D341Med (cell line): ENCODE measurements at places on chromosomes 11 and 22.

DNA sequence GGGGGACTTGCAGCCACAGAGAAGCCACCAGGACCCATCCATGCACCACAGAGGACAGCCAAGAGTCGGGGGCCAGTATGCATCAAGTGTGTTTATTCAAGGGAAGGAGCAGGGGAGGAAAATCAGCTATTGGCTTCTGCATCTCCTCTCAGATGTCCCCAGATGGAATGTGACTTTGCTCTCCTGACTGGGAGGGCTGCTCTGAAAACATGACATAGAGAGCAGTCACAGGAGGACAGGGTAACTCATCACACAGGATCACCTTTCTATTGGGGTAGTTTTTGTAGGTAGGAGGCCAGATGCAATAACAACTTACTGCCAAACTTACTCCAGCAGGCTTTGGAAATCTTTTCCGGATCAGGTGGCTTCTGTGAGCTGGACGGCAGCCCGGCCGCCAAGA lies 121.0 kb upstream of the OPCML start:
- DNase-seq, result no peak

GRCh38 chr22:37267135-37267587 lies 15.1 kb upstream of the CYTH4 start:
- peak; percentile 86 for DNase-seq

- peak; percentile 8 for DNase-seq
Measured at GRCh38 chr22:49408102-49408836, 419.4 kb downstream of the BRD1 start.

DNA sequence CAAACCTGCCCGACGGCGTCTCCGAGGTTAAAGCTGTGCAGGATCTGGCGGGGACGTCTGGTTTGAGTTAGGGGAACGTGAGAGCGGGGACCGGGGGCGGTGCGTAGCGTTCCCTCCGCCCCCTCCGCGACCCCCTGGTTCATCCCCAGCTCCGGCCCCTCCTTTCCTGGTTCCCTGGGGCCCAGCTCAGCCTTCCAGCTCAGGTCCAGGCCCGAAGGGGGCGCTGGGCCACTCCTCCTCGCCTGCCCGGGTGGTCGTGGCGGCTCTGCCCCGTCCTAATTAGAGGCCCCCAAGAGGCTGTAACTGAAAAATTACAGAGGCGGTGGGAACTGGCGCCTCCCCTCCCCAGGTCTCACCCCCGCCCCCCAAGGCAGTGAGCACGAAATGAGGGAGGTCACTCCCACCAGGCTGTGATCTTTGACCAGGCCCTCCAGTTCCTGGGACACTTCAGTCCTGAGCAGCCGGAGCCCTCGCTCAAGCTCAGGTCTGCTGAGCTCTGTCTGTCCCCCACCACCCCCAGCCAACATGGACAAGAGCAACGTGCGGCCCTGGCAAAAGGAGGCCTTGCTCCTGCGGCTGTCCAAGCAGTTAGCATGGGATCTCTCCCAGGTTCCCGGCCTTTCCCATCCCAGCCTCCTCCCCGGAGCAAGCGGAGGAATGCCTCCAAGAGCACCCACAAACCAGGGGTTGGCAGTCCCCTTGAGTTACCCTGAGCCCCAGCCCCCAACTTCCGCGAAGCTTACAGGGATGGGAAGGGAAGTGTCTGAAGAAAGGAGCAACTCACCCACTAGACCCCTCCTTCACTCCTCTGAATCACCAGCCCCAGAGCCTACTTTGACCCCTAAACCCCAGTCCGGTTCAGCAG lies 3.3 kb downstream of the CD248 start:
- peak; percentile 75 for DNase-seq

GRCh38 chr11:47591764-47592163 lies 2.4 kb downstream of the C1QTNF4 start:
- DNase-seq, result no peak

DNA sequence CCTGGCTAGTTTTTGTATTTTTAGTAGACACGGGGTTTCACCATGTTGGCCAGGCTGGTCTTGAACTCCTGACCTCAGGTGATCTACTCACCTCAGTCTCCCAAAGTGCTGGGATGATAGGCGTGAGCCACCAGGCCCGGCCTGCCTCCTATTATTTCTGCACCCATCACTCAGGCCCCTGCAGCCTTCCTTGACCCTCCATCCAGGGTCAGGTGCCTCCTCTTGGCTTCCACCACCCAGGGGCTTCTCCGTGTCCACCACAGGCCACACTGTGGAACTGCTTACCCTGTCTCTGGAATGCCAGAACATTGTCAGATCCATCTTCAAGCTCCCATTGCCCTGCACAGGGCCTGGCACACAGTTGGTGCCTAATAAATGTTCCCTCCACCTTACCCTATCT lies 75.4 kb upstream of the RTL6 start:
- DNase-seq, result no peak

DNA sequence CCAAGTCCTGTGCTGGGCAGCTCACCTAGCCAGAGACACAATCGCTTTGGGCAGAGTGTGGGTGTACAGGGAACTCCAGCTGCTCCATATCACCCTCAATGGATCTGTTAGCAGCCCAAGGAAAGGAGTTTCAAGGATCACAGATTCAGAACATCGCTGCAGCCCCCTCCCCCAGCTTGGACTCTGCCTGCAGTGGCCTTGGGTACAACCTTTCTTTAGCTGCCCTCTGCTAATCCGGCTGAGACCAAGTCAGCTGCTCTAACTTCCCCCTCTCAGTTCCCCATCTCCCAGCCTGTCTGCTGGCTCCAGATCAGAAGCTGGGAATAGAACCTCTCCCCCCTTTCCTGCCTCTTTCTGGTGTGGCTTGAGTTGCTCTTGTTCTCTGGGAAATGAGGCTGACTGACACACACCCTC lies 1.3 kb downstream of the TMEM86A start:
- no peak for DNase-seq

DNA sequence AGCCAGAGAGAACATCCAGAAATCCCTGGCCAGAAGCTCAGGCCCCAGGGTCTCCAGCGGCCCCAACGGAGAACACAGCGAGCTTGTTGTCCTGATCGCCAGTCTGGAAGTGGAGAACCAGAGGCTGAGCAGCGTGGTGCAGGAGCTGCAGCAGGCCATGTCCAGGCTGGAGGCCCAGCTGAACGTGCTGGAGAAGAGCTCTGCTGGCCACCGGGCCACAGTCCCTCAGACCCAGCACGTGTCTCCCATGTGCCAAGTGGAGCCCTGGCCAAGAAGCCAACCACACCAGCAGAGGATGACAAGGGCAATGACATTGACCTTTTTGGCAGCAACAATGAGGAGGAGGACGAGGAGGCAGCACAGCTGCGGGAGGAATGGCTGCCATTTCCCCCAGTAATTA lies 20.6 kb upstream of the SCGB1D1 start:
- no peak for DNase-seq

DNA sequence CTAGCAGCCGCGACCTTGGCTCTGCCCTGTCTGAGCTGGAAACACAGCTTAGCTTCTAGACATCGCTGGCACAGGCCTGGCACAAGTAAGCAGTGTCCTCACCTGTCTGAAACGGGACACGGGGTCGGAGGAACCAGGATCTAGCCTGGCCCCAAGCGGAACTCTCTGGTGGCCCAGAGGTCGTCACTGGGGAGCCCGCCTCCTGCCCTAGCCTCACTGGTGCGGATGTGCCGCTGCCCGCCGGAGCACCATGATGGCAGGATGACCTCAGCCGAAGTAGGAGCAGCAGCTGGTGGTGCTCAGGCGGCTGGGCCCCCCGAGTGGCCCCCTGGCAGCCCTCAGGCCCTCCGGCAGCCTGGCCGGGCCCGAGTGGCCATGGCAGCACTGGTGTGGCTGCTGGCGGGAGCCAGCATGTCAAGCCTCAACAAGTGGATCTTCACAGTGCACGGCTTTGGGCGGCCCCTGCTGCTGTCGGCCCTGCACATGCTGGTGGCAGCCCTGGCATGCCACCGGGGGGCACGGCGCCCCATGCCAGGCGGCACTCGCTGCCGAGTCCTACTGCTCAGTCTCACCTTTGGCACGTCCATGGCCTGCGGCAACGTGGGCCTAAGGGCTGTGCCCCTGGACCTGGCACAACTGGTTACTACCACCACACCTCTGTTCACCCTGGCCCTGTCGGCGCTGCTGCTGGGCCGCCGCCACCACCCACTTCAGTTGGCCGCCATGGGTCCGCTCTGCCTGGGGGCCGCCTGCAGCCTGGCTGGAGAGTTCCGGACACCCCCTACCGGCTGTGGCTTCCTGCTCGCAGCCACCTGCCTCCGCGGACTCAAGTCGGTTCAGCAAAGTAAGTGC lies 871 bp downstream of the SLC35E4 start:
- no peak for DNase-seq

DNA sequence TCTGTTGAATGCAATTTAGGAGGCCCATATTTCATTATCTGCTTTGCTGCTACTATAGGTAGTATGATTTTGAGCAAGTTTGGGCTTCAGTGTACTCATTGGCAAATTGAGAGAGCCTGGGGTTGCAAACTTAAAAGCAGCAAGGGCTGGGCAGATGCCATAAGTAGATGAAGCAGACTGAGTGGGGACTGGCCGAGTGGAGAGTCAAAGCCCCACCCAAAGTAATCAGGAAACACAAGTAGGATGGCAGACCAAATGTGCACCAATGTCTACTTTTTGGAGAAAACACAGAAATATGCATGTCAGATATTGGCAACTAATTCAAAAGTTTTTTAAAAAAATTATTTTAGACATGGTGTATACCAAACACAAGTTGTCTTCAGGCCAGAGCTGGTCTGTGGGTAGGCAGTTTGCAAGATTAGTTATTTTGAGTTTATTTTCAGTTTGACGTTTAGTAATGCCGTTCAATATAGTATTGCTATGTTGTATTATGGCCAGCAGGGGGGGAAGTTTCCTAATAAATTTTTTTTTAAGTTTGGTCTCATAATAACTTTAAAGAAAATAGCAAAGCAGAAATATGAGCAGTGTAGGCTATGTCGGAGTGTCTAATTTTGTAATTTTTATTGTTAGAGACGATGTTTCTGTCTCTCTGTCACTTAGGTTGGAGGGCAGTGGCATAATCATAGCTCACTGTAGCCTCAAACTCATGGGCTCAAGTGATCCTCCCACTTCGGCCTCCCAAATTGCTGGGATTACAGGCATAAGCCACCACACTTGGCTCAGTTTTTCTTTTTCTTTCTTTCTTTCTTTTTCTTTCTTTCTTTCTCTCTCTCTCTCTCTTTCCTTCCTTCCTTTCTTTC lies 105.1 kb downstream of the HIPK3 start:
- DNase-seq, result no peak
